ENCODE measurements at places on chromosomes 11 and 22. TPM values are rescaled to one million over a fixed set of nuclear protein-coding genes. Genes with fewer than 3 reads are reported as not detected.

DMC1 gene
- 3.0 TPM for total RNA-seq

FOLR2 gene
- total RNA-seq: 4.5 TPM

SLC22A12 gene
- total RNA-seq: not detected

CRYAB gene
- 121 TPM for total RNA-seq

SWAP70 gene
- total RNA-seq: 22.1 TPM

- peak; percentile 54 for DNase-seq
Observed at GRCh38 chr11:94574193-94574961, 7.2 kb downstream of the PIWIL4 start.

- no peak for DNase-seq
Observed at GRCh38 chr22:32340411-32340810, 17.3 kb upstream of the RFPL3 start.

DNA sequence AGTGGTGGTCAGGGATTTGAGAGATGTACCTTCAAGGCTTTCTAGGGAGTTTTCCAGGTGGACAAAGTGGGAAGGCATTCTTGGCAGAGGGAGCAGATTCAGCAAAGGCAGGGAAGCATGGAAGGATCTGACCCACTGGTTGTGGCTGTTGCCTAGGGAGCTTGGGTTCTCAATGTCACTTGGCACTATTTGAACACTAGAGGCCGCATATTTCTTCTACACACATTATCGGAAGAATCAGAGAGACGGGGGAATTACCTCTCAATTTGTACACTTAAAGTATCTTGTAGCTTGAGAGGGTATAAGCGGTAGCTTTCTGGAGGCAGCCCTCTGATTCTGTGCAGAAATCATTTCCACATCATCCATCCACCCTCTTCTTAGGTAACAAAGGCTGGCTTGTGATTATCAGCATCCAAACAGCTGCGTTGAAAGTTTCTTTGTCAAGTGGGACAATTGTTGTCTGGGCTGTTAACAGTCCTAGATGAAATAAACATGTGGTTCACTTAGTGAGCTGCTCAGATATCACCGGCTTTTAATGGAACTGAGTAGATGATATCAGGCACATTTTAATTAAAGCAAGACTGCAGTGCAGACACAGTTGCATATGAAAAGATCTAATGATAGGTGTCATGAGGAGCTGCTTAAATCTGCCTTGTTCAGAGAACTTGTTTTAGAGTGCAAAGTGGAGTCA, 2.6 kb downstream of the NELL1 start:
- no peak for DNase-seq

GRCh38 chr11:102216433-102217075, 100.7 kb upstream of the BIRC3 start:
- DNase-seq: no peak

DNA sequence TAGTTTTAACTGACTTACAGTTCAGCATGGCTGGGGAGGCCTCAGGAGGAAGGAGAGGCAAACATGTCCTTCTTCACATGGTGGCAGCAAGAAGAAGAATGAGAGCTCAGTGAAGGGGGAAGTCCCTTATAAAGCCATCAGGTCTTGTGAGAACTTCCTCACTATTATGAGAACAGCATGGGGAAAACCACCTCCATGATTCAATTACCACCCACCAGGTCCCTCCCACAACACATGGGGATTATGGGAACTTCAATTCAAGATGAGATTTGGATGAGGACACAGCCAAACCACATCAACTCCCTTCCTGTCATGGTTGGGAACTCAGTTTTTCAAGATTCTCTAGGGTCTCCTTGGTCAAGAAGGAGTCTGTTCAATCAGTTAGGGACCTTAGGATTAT, 432.9 kb upstream of the CNTN5 start:
- DNase-seq: no peak

DNA sequence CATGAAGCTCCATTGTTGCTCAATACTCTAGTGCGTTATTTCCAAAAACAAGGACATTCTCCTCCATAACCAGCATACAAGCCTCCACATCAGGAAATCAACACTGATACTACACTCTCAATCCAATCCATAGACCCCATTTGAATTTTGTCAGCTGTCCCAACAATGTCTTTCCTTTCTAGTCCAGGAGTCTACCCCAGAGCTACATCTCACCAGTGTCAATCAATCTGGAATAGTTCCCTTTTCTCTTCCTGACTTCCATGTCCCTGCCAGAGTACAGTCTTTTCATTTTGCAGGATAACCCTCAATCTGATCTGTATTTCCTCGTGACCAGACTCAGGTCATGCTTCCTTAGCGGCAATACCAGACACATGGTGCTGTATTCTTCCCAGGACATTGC, 43.0 kb downstream of the TCF20 start:
- DNase-seq: no peak

- no peak for DNase-seq
Observed at GRCh38 chr22:39941601-39942000, 18.6 kb upstream of the TMA7B start.

GRCh38 chr11:17548444-17548843, 1.4 kb downstream of the OTOG start:
- no peak for DNase-seq

- DNase-seq: no peak
Observed at GRCh38 chr11:35968386-35969088, 24.7 kb downstream of the LDLRAD3 start.

- no peak for DNase-seq
Observed at GRCh38 chr22:32754413-32755041, 47.0 kb upstream of the TIMP3 start.

DNA sequence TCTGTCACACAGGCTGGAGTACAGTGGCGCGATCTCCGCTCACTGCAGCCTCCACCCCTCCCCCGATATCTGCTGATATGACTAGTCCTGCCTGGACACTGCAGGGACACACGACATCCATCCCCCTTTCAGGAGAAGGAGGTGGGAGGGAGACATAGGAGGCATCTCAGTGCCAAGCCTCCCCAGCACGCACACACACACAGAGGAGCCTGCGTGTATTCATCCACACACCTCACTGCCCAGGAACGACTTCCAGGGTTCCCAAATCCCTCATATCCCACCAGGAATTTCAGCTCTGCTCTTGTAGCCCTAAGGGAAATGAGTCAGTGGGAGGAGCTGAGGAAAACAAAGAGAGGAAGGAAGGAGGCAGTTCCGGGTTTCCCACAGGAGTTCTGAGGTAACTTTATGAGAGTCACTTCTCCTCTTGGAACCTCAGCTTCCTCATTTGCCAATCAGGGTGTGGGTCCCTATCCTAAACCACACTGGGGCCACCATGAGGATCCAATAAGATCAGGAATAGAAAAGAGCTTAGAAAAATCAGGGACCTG, 37.2 kb upstream of the ACER3 start:
- DNase-seq: no peak

DNA sequence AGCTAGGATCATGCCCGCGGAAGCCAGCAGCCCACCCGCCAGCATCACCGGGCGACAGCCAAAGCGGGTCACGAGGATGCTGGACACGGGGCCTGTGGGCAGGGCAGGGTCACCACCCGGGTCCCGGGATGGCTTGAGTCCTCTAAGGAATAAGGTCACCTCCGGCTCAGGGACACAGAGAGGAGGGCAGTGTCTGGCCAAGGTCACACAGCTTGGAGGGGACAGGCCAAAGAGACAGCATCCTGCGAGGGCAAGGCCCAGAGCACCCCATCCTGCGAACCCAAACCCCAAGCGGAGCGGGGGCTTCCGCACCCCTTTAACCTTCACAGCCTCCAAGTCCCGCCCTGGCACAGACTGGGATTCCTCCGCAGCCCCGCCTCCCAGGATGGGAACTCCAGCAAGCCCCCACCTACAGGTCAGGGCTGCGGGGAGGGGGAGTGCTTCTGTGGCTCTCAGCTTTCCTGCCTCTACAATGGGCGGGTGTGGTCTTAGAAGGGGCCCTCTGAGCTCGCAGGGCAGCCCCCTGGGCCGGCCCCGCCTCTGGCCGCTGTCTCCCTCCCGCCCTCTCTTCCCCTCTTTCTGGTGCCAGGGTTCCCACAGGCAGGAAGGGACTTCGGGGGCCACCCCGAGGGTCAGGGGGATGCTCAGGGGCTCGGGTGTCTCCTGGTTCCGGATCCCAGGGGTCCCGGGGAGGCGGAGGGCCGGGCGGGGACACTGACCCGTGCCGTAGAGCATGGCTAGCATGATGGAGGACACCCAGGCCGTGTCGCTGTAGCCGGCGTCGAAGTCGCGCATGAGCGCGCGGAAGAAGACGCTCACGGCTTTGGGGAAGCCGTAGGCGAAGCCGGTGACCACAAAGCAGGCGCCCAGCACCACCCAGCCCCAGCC, 1.8 kb downstream of the SLC16A8 start:
- no peak for DNase-seq

Data from ovary (tissue), 10 donors.